ENCODE measurements at places on chromosomes 7 and 10. TPM values are rescaled to one million over a fixed set of nuclear protein-coding genes. Genes with fewer than 3 reads are reported as not detected.

H2BK1 gene
- total RNA-seq, result not detected

GPR158 gene
- total RNA-seq, result not detected

MKX gene
- total RNA-seq, result not detected

FAM131B gene
- total RNA-seq, result 4.2 TPM

PPP1R17 gene
- total RNA-seq, result not detected

- no peak for DNase-seq
Measured at GRCh38 chr10:11532306-11532705, 79.1 kb downstream of the USP6NL start.

- no peak for DNase-seq
Measured at GRCh38 chr10:113322843-113323242, 230.0 kb upstream of the HABP2 start.

- DNase-seq, result no peak
Measured at GRCh38 chr7:22429386-22429785, 70.6 kb downstream of the STEAP1B start.

- DNase-seq, result no peak
Measured at GRCh38 chr7:72435925-72436480, 23.9 kb upstream of the CALN1 start.

DNA sequence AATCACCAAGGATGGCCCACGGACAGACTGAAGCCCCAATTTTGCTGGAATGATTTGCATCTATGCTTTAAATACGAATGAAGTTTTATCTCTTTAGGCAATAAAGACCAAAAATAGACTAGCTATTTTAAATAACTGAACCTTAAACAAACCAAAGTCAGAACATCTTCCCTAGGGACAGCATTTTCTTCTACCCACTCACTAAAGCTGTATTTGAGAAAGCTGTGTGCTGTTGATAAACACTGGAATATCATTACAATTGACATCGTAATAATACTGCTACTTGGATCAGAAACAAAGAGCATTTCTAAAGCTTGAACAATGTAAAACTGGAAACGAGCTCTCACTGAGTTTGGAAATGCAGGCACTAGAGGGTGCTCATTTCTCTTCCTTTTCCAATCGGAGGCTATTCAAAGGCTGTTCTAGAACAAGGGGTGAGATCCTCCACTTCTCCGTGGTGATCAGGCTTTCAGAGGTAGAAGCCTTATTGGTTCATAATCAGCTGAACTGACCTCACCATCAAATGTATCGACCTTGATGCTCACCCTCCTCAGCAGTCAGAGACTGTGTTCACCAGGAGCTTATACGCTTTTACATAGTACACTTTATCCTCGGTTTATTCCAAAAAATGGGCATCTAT is 225.3 kb upstream of the PRSS1 start:
- DNase-seq, result no peak

DNA sequence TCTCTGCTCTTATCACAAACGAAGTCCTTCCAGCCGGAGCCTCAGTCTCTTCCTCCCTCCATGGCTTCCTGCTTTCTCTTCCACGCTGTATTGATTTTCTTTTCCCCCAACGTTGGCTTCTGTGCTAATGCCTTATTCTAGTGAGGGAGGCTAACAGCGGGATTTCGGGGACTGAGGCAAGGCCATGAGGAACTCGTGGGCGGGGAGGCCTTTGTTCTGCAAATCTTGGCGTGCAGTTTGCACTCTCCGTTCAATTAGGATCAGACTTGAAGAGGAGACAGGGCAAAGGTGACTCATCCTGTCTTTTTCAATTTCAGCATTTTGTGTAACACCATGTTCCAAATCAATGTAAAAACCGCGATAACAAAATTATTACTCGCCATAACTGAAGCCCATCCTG is 25.3 kb downstream of the EN2 start:
- no peak for DNase-seq

DNA sequence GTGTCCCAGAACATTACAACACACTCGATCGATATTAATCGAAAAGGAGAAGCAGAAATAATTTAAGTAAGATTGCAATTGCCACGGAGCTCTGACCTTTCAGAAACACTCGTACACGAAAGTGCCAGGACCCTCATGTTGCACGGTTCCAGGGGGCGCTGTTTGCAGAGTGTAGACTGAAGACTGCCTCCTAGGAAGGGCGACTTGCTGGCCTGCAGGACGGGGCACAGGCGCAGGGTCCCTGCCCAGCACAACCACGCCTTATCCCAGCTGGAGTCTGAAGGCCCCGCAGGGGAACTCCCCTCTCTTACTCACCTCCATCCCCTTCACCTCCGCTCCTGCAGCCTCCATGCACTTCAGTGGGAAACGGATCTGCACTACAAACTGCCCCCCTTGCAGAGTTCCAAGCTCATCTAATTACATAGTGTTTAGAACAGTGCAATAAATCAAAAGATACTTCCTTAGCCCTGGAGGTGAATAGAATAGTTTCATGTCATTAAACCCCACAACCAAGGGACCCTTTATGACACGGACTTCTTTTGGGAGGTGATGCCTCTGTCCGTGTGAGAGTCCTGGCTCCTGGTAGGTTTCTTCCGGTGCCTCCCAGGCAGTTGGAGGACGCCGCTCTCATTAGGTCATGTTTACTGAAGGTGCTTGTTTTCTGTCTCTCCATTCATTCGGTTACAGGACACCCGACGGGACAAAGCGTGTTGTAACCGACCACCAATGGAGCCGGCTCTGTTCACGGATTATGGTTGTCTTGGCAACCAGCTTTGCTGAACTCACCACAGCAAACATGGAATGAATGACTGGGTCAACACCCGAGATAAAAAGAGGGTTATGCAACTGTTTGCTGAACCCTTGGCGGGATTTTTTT is 262.2 kb downstream of the BAMBI start:
- peak; percentile 88 for DNase-seq

- no peak for DNase-seq
Measured at GRCh38 chr7:17168416-17168815, 130.0 kb upstream of the AHR start.

DNA sequence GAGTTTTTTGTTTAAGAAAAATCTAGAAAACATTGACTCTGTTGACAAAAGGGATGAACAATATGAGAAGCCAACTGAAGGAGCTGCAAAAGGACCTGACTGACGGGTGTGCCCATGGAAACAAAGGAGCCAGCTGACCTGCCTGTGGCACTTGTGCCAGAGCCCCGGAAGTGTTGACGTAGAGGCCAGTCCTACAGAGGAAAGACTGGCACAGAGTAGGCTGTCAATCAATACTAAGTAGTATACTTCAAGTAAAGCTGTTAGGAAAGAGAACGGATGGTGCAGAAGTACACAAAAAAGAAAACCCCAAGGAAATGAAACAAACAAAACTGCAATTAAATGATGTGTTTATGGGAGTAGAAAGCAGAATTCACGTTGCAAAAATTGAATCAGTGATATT is 19.0 kb upstream of the ABI1 start:
- no peak for DNase-seq

GRCh38 chr7:19783541-19783940 is 10.1 kb upstream of the TMEM196 start:
- peak; percentile 42 for DNase-seq

GRCh38 chr7:155141562-155141961 is 71.4 kb downstream of the HTR5A start:
- no peak for DNase-seq

DNA sequence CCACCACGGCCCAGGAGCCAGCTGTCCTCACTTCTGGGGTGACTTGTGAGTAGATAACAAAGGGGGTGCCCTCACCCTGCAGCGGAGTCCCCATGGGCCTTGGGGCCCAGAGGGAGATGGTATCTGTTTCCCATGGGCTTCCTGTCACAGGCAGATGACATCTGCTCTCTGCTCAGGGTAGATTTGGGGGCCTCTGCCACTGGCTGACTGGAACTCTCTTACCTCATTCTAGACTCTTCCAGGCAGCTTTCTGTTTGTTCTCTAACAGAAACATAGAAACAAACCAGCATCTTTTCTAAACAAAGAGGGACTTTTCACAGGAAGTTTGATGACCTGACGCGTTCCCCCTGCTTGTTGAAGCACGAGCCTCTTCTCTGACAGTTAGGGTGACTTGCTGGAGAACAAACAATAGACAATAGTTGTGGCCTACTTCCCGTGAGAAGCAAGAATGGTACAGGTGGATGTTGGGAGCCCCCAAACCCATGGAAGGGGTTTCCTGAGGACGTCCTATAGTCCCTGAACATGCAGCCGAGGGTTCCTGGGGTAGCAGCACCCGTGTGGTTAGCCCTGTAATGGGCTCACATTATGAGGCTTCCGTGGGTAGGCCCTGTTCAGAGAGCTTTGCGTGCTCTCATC is 61.6 kb downstream of the GRK5 start:
- DNase-seq, result no peak
